ENCODE measurements at places on chromosomes 13 and 19. TPM values are rescaled to one million over a fixed set of nuclear protein-coding genes. Genes with fewer than 3 reads are reported as not detected.

CIC gene
- total RNA-seq: 85.7 TPM

PLIN5 gene
- 0.64 TPM for total RNA-seq

ZNF573 gene
- 11.3 TPM for total RNA-seq

ZNF729 gene
- total RNA-seq: not detected

CGB8 gene
- not detected for total RNA-seq

SPINT2 gene
- total RNA-seq: 93.4 TPM

FUT6 gene
- total RNA-seq: 0.18 TPM

SERTM1 gene
- 0.08 TPM for total RNA-seq

C19orf38 gene
- not detected for total RNA-seq

KLK2 gene
- not detected for total RNA-seq

ICAM5 gene
- total RNA-seq: not detected

GRCh38 chr13:111387945-111388600, 67.6 kb downstream of the TEX29 start:
- no peak overlapping the region for H3K4me3 ChIP-seq
- no peaks in the 10 kb centered on the region for H3K36me3 ChIP-seq
- H3K4me1 ChIP-seq: peaks cover 5% of the 10 kb centered on the region
- DNase-seq: no peak

DNA sequence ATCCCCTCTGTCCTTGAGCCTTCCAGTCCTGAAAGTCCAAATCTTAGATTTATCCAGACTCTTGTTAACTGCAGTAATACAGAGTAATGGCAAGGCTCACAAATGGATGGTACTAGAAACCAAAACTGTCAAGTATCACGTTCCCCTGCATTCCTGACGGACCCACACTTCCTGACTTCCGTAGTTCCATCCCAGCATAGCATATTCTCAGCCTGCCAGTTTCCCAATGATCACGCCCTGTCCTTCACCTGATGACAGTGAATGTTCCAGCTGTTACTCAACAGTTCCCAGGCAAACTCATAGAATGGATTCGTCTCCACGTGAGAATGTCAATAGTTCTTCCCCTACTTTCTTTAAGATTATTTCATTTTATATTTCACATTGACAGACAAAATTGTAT, 33.6 kb downstream of the SLC7A1 start:
- peaks cover 3% of the 10 kb centered on the region for H3K27me3 ChIP-seq
- DNase-seq: no peak
- H3K27ac ChIP-seq: no peak overlapping the region
- H3K4me3 ChIP-seq: no peak overlapping the region

- H3K4me3 ChIP-seq: peak overlapping the region; percentile 99
- H3K36me3 ChIP-seq: peaks cover 28% of the 10 kb centered on the region
- H3K4me1 ChIP-seq: peaks cover 16% of the 10 kb centered on the region
- DNase-seq: peak; percentile 39
Observed at GRCh38 chr19:36140304-36141038, 605 bp downstream of the CAPNS1 start.

- no peak overlapping the region for H3K27ac ChIP-seq
- H3K36me3 ChIP-seq: no peaks in the 10 kb centered on the region
- peaks cover 6% of the 10 kb centered on the region for H3K4me1 ChIP-seq
- H3K4me3 ChIP-seq: no peak overlapping the region
- DNase-seq: no peak
- peaks cover 3% of the 10 kb centered on the region for H3K27me3 ChIP-seq
Observed at GRCh38 chr13:36870050-36870692, 49.9 kb downstream of the SMAD9 start.

GRCh38 chr19:54526972-54527371, 24.3 kb downstream of the LAIR2 start:
- H3K4me1 ChIP-seq: no peaks in the 10 kb centered on the region
- peaks cover 1% of the 10 kb centered on the region for H3K27me3 ChIP-seq
- no peak for DNase-seq
- H3K36me3 ChIP-seq: peaks cover 16% of the 10 kb centered on the region

DNA sequence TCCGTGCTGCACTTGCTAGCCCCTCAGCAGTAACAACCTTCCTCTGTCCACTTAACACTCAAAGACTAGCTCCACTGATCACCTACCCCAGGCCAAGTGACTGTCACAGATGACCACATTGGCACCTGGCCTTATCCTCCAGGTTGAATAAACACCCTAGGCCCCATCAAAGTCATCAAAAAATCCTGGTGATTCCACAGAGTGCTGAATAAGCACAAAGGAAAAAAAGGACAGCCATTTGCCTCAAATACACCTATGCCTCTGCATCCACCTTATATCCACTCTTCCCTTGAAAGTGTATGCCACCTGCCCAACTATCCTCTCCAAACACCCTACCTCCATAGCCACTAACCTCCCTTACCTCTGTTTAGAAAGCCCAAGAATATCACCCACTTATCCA, 2.7 kb downstream of the ZNF154 start:
- H3K36me3 ChIP-seq: peaks cover 62% of the 10 kb centered on the region
- DNase-seq: no peak
- peaks cover 29% of the 10 kb centered on the region for H3K4me1 ChIP-seq
- peaks cover 10% of the 10 kb centered on the region for H3K27me3 ChIP-seq

- H3K4me3 ChIP-seq: no peak overlapping the region
- no peak for DNase-seq
- no peak overlapping the region for H3K27ac ChIP-seq
- peaks cover 5% of the 10 kb centered on the region for H3K36me3 ChIP-seq
- peaks cover 7% of the 10 kb centered on the region for H3K27me3 ChIP-seq
Observed at GRCh38 chr19:11300811-11301120, 4.8 kb downstream of the TSPAN16 start.

DNA sequence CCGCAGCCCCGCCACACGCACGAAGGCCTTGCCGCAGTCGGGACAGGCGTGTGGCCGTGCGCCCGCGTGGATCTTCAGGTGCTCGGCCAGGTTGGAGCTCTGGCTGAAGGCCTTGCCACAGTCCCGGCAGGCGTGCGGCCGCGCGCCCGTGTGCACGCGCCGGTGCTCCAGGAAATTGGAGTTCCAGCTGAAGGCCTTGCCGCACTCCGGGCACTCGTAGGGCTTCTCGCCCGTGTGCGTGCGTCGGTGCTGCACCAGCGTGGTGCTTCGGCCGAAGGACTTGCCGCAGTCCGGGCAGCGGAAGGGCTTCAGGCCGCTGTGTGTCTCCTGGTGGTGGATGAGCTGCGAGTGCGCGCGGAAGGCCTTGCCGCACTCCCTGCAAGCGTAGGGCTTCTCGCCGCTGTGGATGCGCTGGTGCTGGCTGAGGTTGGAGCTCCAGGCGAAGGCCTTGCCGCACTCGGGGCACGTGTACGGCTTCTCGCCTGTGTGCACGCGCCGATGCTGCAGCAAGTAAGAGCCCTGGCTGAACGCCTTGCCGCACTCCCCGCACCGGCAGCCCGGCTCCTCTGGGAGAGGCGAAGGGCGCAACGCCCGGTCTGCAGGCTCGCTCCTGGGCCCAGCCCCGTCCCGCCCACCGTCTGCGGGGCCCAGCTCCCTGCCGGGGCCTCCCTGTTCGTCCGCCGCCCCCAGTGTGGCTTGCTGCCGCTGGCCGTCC, 3.6 kb upstream of the A1BG start:
- DNase-seq: no peak
- H3K36me3 ChIP-seq: peaks cover 10% of the 10 kb centered on the region
- H3K27me3 ChIP-seq: peaks cover 17% of the 10 kb centered on the region
- H3K27ac ChIP-seq: no peak overlapping the region
- no peak overlapping the region for H3K4me3 ChIP-seq

DNA sequence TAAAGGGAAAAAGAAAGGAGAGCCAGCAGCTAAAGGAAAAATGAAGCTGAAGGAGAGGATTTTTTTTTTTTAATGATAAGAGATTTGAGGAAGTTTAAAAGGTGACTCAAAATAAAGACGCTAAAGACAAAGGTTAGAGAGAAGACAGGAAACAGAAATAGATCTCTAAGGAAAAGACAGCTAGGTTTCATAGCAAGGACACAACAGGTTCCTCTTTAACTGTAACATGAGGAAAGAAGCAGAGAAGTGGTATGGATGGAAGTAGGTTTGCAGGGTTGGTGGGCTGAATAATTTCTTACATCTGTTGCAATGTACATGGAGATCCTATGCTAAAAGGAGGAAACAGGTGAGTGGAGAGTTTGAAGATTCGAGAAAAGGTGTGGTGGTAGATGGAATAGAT, 107.5 kb downstream of the MYCBP2 start:
- DNase-seq: no peak
- no peaks in the 10 kb centered on the region for H3K27me3 ChIP-seq
- H3K36me3 ChIP-seq: peaks cover 29% of the 10 kb centered on the region
- no peak overlapping the region for H3K4me3 ChIP-seq
- peaks cover 3% of the 10 kb centered on the region for H3K4me1 ChIP-seq

GRCh38 chr19:8695501-8695900, 3.1 kb downstream of the ACTL9 start:
- no peaks in the 10 kb centered on the region for H3K4me1 ChIP-seq
- H3K27me3 ChIP-seq: peaks cover 28% of the 10 kb centered on the region
- no peak overlapping the region for H3K27ac ChIP-seq
- no peak for DNase-seq
- peaks cover 38% of the 10 kb centered on the region for H3K36me3 ChIP-seq

DNA sequence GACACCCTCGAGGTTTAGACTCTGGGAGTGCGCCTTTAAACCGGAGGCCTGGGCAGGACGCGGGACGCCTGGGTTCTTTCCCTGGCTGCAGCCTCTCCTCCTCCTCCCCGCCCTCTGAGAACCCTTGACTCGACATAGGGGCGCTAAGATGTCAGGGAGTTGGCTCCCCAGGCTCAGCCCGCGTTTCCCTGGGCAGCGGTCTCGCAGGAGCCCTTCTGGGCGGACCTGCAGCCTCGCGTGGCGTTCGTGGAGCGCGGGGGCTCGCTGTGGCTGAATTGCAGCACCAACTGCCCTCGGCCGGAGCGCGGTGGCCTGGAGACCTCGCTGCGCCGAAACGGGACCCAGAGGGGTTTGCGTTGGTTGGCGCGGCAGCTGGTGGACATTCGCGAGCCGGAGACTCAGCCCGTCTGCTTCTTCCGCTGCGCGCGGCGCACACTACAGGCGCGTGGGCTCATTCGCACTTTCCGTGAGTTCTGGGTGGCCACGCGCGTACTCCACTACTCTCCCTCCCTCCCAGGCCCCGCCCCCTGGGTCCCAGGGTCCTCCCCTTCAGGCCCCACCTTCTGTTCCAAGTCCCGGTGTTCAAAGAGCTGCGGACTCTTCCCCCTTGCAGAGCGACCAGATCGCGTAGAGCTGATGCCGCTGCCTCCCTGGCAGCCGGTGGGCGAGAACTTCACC, 1.3 kb downstream of the ICAM5 start:
- no peak overlapping the region for H3K27ac ChIP-seq
- DNase-seq: no peak
- peaks cover 42% of the 10 kb centered on the region for H3K27me3 ChIP-seq
- H3K36me3 ChIP-seq: peaks cover 8% of the 10 kb centered on the region
- peaks cover 16% of the 10 kb centered on the region for H3K4me1 ChIP-seq

- H3K36me3 ChIP-seq: no peaks in the 10 kb centered on the region
- no peak overlapping the region for H3K4me3 ChIP-seq
- H3K27ac ChIP-seq: no peak overlapping the region
- peaks cover 4% of the 10 kb centered on the region for H3K27me3 ChIP-seq
- H3K4me1 ChIP-seq: no peaks in the 10 kb centered on the region
Observed at GRCh38 chr19:56193981-56194640, 3.5 kb downstream of the ZSCAN5B start.

DNA sequence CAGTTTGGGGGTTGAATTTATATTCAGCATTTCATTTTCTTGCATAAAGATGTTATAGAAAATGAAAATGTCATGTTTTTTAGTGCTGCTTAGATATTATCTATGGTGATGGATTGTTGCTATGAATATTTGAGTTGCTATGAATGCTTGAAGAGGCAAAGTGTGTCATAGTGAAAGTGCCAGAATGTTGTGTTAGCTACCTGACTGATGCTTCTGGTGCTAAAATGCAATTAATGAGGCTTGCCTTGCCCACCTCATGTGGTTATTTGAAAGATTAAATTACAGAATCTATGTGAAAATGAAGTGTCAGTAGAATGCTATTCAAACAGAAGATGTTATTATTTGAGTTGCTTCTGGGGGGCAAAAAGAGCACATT, 62.7 kb upstream of the MYCBP2 start:
- no peak for DNase-seq
- peaks cover 2% of the 10 kb centered on the region for H3K27me3 ChIP-seq
- H3K27ac ChIP-seq: no peak overlapping the region
- no peak overlapping the region for H3K4me3 ChIP-seq
- no peaks in the 10 kb centered on the region for H3K4me1 ChIP-seq
- H3K36me3 ChIP-seq: no peaks in the 10 kb centered on the region

DNA sequence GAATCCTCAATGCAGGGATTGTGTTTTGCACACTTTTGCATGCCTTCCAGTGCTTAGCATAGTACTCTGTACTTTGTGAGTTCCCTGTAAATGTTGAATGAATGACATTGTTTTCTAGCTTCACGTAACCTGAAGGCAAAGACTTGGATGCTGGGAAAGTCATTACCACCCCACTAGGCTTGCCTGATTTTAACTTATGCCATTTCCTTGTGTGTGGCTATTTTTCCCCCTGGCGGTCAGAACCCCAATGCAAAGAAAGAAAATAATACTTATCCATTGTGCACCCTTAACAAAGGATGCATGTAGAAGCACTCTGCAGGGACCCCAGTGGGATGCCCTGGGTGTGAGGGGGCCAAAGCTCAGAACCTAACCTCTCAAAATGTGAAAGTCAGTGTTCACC, 1.2 kb upstream of the ENOX1 start:
- H3K4me1 ChIP-seq: peaks cover 12% of the 10 kb centered on the region
- no peaks in the 10 kb centered on the region for H3K36me3 ChIP-seq
- H3K4me3 ChIP-seq: peak overlapping the region; percentile 88
- peaks cover 11% of the 10 kb centered on the region for H3K27me3 ChIP-seq

DNA sequence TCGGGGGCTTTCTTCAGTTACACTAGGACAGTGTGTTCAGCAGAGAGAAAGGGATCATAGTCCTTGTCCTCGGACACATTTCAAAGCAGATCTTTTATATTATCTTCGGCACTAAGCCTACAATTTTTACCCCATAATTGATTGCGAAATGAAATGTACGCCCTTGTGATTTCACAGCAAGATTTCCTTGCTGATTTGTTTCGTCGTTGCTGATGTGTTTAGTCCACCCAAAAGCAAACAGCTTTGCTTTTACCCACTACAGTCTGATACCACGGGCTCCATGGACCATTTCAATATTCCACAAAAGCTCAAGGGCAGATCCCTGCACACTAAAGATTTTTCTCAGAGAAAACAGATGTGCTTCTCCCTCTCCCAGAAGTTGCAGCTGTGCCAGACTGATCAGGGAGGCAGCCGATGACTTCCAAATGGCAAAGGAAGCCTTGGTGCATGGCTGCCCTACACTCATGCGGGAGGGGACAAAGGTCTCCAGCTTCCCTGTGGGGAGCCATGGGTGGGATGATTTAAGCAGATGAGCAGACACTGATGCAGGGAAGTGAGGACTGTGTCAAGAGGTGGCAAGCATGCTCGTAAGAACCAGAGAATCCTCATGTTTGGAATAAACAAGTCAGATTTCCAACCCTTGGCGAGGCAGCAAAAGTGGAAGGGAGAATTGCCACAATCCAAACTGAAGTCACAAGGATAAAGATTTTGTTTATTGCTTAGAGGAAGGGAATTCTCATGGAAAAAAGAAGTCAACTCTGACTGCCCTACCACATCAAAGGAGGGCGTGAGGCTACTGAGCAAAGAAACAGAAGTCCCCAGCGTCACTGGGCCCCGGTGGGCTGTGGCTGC, 81.1 kb downstream of the STK24 start:
- DNase-seq: no peak
- peaks cover 12% of the 10 kb centered on the region for H3K36me3 ChIP-seq
- H3K4me3 ChIP-seq: no peak overlapping the region
- no peak overlapping the region for H3K27ac ChIP-seq

- no peak for DNase-seq
- peak overlapping the region; percentile 97 for H3K27ac ChIP-seq
- peaks cover 2% of the 10 kb centered on the region for H3K27me3 ChIP-seq
- peaks cover 24% of the 10 kb centered on the region for H3K4me1 ChIP-seq
Observed at GRCh38 chr13:38348861-38349389, 726 bp upstream of the UFM1 start.

- peaks cover 13% of the 10 kb centered on the region for H3K4me1 ChIP-seq
- no peak overlapping the region for H3K27ac ChIP-seq
- peaks cover 72% of the 10 kb centered on the region for H3K36me3 ChIP-seq
- DNase-seq: no peak
- H3K27me3 ChIP-seq: peaks cover 11% of the 10 kb centered on the region
- peak overlapping the region; percentile 82 for H3K4me3 ChIP-seq
Observed at GRCh38 chr13:112818698-112819045, 128.8 kb downstream of the ATP11A start.
